ENCODE measurements at places on chromosomes 2 and 18.

- DNase-seq = no peak
Observed at GRCh38 chr2:28292491-28292890, 100.2 kb upstream of the FOSL2 start.

- no peak for DNase-seq
Observed at GRCh38 chr2:109638795-109639194, 24.6 kb downstream of the SOWAHC start.

- DNase-seq = no peak
Observed at GRCh38 chr2:219907011-219907365, 279.6 kb downstream of the SLC4A3 start.

DNA sequence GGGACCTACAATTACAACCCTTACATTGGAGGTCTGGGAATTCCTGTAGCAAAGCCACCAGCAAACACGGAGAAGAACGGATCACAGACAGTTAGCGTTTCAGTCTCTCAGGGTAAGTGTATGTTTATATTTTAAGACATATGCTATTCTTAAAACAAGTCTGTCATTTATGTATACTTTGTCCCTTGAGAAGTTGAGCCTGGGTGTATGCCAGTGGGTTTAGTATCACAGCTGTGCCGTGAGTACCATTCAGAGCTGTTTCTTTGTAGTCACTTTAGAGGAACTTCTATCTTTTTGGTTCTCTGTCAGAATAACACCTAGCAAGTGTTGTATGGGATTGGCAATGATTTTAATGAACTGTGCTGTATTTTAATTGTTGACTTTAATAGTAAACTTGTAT is 125.6 kb downstream of the BIRC6 start:
- DNase-seq = no peak

DNA sequence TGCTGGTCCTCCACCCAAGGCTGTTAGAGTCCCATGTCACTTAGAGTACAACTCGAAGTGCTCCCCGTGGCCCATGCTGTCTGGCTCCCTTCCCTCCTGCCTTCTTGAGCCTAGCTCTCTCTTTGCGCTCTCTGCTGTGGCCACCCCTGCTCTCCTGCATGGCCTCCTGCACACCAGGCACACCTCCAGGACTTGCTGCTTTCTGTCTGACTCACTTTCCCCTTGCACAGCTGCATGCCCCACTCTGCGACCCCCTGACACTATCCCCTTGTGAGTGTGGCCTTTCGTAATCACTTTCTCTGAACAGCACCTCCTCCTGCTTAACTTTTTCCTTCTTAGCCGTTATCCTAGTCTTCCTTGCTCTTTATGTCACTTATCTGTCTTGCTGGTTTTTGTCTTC is 343.6 kb downstream of the TGIF1 start:
- no peak for DNase-seq

- DNase-seq = no peak
Observed at GRCh38 chr18:6504605-6505497, 90.1 kb upstream of the L3MBTL4 start.

DNA sequence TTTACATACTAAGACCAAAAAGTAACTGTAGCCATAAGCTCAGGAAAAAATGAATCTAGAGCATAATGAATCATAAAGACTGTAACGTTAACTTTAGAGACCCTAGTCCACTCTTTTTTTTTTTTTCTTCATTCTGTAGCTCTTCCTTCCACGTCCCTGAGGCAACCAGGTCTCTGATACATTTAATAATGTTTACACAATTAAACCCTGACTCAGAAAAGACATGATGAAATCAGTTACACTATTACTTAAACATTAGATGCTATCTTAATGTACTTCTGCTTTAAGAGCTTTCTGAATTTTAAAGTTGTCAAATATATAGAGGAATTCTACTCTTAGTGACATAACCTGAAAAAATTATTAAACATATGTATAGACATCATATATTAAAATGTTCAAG is 1121.5 kb upstream of the DDX18 start:
- no peak for DNase-seq

Measured in OCI-M1 (cell line).